Panc1 (cell line): ENCODE measurements at places on chromosomes 11 and 22. TPM values are rescaled to one million over a fixed set of nuclear protein-coding genes. Genes with fewer than 3 reads are reported as not detected.

The LGALS12 gene
- not detected for total RNA-seq

- DNase-seq, result no peak
- H3K4me1 ChIP-seq, result no peaks in the 10 kb centered on the region
- no peaks in the 10 kb centered on the region for H3K27me3 ChIP-seq
- H3K36me3 ChIP-seq, result no peaks in the 10 kb centered on the region
Measured at GRCh38 chr22:35016909-35017308, 49.0 kb upstream of the ISX start.

The PANX2 gene
- total RNA-seq, result 0.77 TPM

The HTR3A gene
- total RNA-seq, result 0.21 TPM

The ROBO4 gene
- total RNA-seq, result 0.26 TPM

- no peak for DNase-seq
- H3K27ac ChIP-seq, result no peak overlapping the region
- no peaks in the 10 kb centered on the region for H3K36me3 ChIP-seq
- no peaks in the 10 kb centered on the region for H3K4me1 ChIP-seq
- H3K27me3 ChIP-seq, result no peaks in the 10 kb centered on the region
Measured at GRCh38 chr11:121793291-121793690, 322.7 kb downstream of the BLID start.

The H19 gene
- total RNA-seq, result 1,268 TPM

DNA sequence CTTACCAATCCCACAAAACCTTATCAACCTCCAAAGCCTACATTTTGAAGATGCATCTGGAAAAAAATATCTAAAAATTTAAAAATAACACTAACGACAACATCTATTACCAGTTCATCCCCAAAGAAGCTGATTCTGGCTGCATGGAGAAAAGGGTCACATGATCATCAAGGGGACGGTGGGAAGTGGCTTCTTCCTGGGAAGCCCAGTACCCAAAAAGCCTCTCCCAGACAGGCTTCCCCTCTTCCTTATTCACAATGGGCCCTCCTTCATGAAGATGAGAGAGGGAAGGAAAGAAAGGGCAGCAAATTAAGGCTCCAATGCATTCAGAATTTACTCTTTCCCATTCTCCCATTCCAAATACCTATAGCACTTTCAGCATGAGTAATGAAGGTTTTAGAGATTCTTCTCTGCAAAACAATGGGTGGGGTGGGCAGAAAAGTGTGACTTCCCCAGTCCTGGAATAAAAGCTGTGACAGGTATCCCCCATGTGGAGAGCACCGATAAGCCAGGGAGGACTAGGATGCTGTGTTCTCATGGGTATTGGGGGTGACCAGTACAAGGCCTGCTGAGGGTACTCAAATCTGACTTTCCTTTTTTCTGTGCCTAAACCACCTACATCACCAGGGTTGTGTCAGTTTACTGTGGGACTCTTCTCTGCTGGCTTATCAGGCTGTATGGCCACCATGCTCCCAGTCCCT, 88.2 kb downstream of the SIK3 start:
- no peaks in the 10 kb centered on the region for H3K27me3 ChIP-seq
- no peak overlapping the region for H3K4me3 ChIP-seq
- no peak for DNase-seq
- H3K4me1 ChIP-seq, result peaks cover 17% of the 10 kb centered on the region; the same call in 1 of the 2 replicates
- peak overlapping the region; percentile 10; the same call in 1 of the 2 replicates for H3K27ac ChIP-seq

GRCh38 chr11:57574061-57574460, 6.6 kb upstream of the UBE2L6 start:
- H3K36me3 ChIP-seq, result no peaks in the 10 kb centered on the region
- DNase-seq, result no peak
- H3K4me1 ChIP-seq, result no peaks in the 10 kb centered on the region
- H3K4me3 ChIP-seq, result no peak overlapping the region
- H3K27ac ChIP-seq, result no peak overlapping the region
